ENCODE measurements at places on chromosomes 3 and 15.

GRCh38 chr3:133476971-133477375 lies 77.1 kb downstream of the BFSP2 start:
- DNase-seq: no peak

- no peak for DNase-seq
Observed at GRCh38 chr3:141737678-141738021, 448 bp upstream of the RNF7 start.

DNA sequence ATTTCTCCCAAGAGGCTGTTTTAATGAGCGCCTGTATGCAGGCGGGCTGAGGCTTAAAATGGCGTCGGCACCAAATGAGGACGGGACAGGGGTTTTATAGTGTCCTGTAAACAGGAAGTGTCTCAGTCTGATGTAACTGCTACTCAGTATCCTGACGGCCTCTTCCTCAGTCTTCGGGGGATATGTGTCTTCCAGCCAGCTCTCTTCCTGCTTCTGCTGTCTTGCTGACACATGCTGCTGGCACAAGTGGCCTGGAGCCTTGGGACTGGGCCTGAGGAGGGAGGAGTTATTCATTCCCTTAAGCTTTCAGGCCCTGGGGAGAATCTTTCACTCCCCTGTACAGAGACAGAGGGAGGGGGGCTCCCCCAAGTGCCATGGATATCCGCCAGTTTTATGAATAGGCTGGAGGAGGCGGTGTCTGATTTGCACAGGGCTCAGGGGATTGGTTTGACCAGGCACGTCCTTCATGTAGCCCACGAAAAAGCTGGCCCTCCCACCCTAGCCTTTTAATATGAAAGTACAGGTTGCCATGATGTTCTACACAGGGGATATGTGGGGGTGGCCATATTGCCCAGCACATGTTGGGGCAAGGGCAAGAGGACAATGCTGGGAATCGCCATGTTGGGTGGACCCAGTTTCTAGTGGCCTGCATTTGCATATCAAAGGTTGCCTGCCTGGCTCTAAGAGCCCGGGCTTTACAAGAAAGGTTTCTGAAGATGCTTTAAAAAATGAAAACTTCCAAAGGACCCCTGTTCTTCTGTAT lies 19.9 kb downstream of the NDUFB4 start:
- no peak for DNase-seq

DNA sequence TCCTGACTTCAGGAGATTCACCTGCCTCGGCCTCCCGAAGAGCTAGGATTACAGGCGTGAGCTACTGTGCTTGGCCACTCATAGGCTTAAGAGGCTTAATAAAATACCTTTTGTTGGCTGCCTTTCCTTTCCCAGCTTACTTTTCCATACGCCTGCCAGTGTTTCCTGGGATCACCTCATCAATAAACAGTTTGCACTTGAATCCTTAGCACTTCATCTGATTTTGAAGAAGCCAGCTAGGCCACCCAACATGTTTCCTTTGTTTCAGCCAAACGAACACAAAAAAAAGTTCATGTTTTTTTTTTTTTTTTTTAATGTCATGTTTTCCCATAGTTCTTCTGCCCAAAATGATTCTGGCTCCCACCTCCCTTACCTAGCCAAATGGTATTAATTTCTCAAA lies 92.3 kb downstream of the RAP2B start:
- DNase-seq: no peak

GRCh38 chr3:69091389-69092029 lies 6.8 kb downstream of the ARL6IP5 start:
- DNase-seq: no peak

- DNase-seq: no peak
Observed at GRCh38 chr3:8497582-8497981, 4.0 kb upstream of the LMCD1 start.

GRCh38 chr15:61137105-61137792 lies 91.9 kb downstream of the RORA start:
- DNase-seq: no peak

DNA sequence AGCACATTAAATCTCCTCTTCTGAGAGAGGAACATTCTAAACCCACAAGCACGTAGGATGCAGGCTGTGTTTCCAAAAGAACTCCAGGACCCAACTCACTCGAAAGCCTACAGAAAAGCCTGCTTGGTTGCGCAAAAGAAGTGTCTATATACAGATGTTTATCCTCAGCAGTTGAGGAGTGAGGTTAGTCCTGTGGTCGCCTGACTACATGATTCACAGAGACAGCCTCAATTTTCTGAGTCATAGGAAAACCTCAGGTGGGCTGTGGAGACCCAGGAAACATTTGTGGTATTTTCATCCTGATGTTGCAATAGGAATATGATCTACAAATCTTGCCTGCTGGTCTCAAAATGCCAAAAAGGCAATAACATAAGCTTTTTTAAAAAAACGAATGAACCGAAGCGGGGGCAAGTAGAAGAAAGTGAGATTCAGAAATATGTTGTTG lies 183.8 kb upstream of the THRB start:
- no peak for DNase-seq

DNA sequence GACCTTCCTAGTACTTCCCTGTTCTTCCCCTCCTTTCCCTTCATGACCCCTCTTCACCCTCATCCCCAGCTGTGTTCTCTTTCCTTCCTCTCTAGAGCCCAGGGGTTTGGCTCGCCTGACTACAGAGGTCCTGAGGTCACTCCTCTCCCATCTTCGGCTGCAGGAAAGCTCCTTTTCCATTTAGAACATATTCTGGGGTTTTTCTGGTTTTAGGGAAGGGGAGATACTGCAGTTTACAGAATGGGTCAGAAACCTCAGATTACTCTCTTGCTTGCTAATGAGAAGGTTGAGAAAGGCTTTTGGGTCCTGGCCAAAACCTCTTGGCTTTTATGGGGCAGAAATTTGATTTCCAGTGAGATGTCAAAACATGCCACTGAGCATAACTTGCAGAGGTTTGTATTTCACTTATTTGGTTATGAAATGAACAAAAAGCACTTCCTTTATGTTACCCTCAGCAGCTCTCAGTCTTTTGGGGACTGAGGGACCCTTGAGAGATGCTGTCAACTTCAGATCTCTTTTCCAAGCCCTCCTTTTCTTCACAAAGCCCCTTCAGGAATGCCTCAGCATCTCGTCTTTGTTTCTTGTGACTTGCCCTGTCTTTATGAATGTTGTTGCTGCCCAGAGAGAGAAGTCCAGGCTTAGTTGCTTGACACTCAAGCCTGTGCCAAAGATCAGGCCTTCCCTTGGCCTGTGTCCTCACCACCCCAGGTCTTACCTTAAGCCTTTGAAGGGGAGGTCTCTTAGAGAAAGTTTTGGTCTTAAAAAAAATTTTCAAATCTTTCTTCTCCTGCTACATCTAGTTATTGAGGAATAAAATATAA lies 121.7 kb upstream of the TPM1 start:
- DNase-seq: no peak

Measured in activated T-helper 1 cell treated with Interleukin-2 at 50 U/mL for 16 hours (primary cell).